ENCODE measurements at places on chromosomes 3 and 15.

DNA sequence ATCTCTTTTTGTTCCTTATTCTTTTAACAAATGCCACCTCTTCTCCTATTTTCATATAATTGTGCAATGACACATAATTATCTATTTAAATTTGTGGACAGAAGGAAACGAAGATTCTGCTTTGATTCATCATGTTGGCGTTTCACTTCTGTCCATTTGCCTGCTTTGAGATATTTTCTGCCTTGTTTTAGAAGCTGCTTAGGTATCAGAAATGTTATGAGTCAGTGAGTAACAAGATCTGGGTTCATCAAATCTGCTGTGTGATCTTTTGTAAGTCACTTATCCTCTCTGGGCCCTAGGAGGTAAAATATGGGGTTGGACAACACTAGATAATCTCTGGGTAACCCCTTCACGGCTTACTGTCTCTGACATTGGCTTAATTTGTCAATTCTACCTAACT, 7.3 kb upstream of the MINDY4B start:
- DNase-seq = no peak

GRCh38 chr3:189776149-189776824, 145.1 kb downstream of the TP63 start:
- no peak for DNase-seq

DNA sequence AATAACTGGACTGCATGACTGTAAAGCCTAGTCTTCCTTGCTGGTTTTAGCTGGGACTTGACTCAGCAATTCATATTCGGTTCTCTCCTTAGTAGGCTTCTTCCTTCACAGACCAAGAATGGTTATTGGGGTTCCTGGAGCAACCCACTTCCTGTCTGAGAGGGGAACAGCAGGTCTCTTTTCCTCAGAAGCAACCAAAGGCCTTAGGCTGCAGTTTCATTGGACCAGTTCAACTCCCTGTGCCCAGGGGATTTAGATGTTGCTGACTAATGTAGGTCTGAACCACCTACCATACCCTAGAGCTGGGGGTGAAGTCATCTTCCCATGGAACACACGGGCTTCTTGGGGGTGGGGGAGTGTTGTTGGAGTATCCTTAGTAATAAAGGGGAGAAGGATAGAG, 84.0 kb upstream of the SKOR1 start:
- no peak for DNase-seq

GRCh38 chr15:37995461-37996347, 61.3 kb downstream of the TMCO5A start:
- no peak for DNase-seq

DNA sequence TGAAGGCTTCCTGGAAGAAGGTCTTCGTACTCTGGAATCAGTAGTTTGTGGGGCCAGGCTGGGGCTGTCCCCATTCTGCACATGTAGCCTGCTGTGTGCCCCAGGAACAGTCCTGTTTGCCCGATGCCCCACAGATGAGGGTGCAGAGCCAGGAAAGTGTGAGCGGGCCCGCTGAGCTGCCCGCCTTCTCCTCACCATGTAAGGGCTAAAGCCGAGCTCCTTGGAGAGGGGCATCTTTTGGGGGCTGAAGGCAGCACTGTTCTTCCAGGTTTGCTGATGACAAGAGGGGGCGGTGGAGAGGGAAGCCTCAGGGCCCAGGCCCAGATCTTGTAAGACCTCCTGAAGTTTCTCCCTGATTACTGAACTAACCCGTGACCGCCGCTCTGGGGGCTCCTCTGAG, 73.2 kb upstream of the GSK3B start:
- no peak for DNase-seq

GRCh38 chr3:153146191-153147053, 15.6 kb upstream of the RAP2B start:
- DNase-seq = no peak

GRCh38 chr3:184513276-184514170, 48.1 kb upstream of the EPHB3 start:
- peak; percentile 77 for DNase-seq

- no peak for DNase-seq
These were observed 103.9 kb upstream of the ROBO1 start for GRCh38 chr3:79871656-79872055.

DNA sequence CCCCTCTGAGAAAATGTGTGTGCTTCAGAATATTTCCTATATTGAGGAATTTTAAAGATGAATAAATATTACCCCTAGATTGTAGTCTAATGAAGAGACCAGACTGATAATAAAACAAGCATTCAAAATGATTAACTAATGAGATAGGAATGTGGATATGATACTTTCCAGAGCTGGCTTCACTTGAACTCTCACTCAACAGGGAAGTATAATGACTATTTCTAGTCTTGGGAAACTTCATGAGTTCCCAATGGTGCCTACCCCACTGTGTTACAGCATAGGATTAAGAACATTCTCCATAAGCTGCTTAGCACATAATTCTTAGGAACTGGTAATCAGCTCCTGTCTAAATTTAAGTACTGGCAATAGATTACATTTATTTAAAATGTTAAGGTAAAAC, 261.5 kb upstream of the ZNF385D start:
- DNase-seq = no peak

DNA sequence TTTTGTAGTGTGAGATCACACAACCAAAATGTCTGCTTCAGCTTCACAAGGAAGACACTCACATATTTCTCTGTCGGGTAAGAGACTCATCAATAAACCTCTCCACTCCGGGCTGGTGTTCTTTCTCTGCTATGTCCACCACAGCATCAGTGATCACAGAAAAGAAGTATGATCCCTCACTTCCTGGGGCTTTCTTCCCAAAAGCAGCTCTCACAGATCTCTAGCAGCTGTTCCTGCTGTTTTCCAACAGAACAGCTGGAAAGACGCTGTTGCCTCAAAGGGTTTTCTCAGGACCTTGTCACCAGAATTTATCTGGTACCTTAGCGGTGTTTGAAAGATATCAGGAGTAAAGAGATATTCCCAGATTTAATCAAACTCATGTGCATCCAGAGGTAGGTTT, 46.4 kb downstream of the GATM start:
- no peak for DNase-seq

- DNase-seq = no peak
These were observed 2.0 kb upstream of the PAK2 start for GRCh38 chr3:196737655-196738054.

- DNase-seq = no peak
These were observed 297.7 kb upstream of the NR2E3 start for GRCh38 chr15:71512682-71513006.

DNA sequence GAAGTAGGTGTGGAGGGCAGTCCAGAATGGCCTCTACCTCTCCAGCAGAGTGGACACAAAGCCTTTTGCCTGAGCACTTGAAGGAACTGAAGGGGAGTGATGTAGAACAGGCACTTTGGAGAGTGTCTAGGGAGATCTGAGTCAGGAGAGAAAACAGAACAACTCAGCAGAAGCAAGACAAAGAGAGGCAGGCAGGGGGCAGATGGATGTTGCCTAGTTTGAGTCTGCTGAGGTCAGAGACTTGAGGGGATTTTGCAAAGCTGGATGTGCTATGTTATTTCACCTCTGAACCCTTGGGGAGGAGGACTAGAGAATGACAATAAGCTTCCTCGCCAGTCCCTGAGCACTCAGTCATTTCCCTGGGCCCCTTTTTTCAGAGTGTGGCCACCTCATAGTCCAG, 366.4 kb downstream of the EPHB1 start:
- DNase-seq = no peak

DNA sequence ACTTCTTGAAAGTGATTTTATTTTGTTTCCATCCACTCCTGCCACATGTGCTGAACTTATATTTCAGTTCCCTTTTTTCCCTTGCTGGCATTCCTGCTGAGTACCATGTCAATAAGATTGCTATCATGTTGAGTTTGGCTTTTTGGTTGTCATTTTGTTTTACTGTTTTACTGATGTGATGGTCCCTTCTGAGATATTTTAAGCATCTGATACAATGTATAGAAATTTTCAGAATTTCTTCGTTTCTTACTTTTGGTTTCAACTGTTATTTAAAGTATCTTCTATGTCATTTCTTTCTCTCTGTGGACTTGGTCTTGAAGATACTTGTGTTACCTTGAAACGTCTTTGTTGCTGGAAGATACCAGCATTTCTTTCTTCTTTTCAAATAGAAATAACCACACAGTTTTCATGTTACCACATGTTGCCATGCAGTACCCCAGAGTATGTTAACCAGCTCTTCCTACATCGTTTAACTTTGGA, 14.1 kb downstream of the SIDT1 start:
- DNase-seq = no peak

DNA sequence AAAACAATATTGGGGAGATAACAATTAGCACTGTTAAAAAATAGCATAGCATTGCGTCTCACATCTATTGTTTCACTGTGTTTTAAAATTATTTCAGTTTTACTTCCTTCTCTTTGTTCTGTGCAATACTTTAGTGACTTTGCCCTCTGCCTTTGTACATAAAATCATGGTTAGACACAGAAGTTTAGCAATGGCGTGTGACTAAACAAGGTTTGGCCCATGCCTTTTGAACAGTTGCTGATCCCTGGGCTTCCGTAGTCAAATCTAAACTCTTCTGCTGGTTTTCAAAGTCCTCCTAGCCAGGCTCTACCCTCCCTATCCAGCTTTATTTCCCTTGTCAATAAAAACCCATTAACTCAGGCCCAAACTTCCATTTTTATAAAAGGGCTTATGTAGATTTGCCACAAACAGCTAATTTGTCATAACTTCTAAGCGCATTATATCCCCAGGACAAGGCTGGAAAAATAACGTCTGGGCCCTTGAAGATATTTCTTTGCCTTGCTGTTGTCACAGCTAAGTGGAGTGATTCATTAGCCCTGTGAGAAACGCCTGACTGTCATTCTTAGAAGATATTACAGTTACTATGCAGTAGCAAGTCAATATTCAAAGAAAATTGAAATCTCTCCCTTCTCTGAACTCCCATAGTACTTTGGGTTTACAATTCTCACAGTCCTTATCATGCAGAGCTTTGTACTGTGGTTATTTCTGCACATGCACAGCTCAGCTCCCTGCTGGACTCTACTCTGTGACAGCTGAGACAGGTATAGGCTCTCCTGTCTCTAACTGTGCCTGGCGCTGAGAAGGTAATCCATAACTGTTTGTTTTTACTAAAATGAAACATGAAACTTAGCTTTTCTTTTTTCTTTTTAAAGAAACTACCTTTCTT, 123.4 kb upstream of the SLC24A5 start:
- no peak for DNase-seq

DNA sequence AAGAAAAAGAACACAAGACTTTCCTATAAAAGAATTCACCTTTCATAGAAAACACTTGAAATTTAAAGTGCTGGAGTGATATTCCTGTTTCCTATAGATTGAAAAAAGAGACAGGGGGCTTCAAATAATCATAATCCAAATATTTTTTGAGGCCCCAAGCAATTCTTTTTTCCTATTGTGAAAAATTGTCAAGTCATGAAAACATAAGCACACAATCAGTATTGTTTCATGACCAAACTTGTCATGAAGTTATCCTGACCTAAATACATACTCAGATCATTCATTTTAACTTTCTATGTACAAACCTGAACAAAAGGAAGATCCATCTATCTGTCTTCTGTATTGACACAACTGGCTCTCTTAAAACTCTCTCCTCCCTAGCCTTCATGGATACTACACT, 57.9 kb downstream of the AGTR1 start:
- no peak for DNase-seq

- DNase-seq = no peak
These were observed 36.2 kb upstream of the FLNB start for GRCh38 chr3:57971975-57972374.

DNA sequence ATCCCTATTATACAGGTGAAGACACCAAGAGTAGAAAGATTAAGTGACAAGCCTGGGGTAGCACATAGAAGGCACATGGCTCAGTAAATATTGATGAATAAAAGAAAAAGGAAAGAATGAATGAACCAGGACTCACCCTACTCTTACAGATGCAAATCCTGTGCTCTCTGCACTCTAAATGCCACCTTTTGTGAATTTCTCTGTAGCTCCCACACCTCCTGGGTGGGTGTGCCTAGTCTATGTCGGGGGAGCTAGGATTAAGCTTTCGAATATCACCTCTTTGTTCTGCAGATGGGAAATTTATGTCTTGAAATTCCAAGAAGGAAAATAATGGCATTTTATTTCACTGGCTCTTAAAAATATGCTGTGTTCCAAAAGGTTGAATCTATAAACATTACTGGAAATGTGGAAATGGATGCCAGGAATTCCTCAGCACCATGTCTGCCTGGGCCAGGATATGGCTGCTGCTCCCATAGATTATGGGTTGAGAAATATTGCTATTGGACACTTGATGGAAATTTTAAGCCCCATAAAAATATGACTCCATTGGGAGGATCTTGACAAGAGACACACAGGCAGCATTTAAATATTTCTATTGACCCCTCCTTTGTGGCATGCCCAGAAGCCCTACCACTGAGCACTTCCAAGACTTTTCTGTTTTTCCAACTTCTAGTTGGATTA, 43.3 kb downstream of the CCNB2 start:
- DNase-seq = no peak

GRCh38 chr15:94417501-94418293, 186.3 kb downstream of the MCTP2 start:
- DNase-seq = no peak

DNA sequence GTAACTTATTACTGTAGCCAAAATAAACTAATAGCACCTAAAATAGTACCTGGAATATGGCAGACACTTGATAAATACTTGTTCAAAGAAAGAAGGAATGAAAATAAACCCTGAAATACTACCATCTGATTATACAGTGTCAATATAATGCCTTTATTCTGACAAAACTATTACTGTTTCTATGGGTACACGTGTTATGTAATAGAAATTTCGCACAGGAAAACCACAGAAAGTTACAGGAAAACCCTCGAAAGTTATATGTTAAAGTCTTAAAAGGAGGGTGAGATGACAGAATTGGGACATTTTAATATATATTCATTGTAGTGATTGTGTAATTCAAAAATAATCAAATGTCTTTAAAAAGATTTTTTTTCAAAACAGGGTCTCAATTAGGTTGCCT, 28.8 kb downstream of the ETFA start:
- no peak for DNase-seq

DNA sequence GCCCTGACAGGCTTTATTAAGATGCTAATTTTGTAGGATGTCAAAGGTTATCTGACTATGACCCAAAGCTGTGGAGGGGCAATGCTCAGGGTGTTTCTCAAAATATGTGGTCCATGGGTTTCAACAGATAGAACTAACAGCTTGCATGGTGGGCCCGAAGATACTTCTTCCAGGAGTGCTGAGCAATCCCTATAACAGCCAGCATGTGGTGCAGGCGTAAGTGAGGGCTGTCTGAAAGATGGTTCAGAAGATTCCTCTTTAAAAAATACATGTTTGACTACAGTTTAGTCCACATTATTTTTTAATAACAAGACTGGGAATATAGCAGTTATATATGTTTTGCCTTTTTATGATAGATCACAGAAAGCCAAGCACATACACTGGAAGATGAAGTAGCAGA, 7.6 kb downstream of the SCG3 start:
- no peak for DNase-seq

GRCh38 chr15:40344631-40345120, 3.9 kb upstream of the CCDC9B start:
- peak; percentile 62 for DNase-seq

GRCh38 chr15:53627279-53627678, 132.2 kb downstream of the WDR72 start:
- DNase-seq = no peak

- no peak for DNase-seq
These were observed 255.1 kb upstream of the TPM1 start for GRCh38 chr15:62787401-62787800.

GRCh38 chr3:177681852-177682251, 484.6 kb upstream of the TBL1XR1 start:
- no peak for DNase-seq

- DNase-seq = no peak
These were observed 48.4 kb downstream of the TMEM44 start for GRCh38 chr3:194584866-194585265.
